Right cardiac atrium (tissue), 5 donors: ENCODE measurements at places on chromosomes 12 and 14. TPM values are rescaled to one million over a fixed set of nuclear protein-coding genes. Genes with fewer than 3 reads are reported as not detected.

GRCh38 chr12:68290126-68290525 is 36.7 kb upstream of the IL22 start:
- no peak for DNase-seq

GRCh38 chr14:87705439-87705896 is 287.5 kb downstream of the GALC start:
- peak; percentile 10 for DNase-seq

DNA sequence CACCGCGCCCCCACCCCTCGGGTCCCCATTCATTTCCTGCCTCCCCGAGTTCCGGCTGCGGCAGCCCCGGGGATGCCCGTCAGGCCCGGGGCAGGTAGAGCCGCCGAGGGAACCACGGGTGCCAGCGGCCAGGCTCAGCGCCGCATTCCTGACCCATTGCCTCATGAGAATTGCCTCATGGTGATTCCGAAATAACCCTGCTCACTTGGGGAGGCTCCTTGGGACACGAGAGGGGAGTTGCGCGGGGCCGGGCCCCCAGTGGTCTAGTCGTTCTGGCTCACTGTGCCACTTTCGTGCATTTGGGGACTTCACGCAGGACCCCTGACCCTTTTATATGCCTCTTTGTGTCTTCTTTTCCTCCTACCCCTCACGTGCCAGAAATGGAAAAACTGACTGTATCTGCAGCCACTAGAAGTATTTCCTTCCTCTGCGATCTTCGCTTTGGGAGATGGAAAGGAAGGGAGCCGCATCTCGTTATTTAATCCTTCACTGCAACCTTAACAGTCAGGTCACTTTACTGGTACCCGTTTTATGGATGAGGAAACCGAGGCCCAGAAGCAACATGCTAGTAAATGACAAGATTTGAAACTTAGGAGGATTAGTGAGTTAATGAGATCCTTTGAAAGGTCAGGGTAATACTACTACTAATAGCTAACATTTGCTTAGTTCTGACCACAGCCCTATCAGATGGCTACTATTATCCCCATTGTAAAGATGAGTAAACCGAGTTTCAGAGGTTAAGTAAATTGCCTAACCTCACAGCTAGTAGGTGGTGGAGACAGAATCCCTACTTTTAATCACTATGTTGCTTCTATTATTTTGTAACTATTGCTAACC is 768 bp downstream of the PTPN11 start:
- peak; percentile 81 for DNase-seq

DNA sequence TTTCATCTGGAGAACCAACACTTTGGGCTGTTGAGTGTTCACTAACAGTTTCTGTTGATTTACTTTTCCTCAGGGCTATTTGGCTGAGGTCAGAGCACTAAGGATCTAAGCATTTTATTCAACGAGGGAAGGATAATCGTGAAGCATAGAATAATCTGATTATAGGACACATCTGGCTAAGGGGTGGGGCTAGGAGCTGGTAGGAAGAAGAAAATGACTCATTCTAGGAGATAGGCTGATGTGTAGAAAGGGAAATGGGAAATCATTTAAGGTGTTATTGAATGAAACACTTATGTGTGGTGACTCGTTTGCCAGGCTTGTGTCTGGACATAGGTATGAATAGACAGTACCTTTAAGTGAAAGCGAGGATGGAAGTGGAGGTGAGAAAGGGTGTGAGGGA is 167.2 kb downstream of the ETNK1 start:
- no peak for DNase-seq

DNA sequence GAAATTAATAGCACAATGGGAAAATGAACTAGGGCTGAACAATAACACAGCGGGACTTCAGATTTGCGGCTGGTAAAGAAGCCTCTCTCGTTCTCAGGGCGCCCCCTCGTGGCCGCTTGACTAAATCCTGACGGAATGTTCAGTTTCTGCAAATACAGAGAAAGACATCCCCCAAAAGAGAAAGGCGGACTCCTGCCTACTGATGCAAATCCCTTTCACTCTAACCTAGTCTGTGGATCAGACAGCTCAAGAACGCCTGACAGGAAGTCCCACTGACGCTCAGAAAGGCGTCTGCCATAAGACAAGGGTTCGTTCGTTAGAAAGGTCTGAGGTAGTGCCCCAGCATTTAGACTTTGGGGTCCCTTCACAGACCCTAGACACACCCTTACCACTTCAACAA is 2.5 kb downstream of the NUAK1 start:
- DNase-seq, result peak; percentile 87

- DNase-seq, result no peak
Observed at GRCh38 chr12:11412731-11413130, 17.4 kb upstream of the PRB2 start.

GRCh38 chr12:52740584-52740983 is 36.6 kb downstream of the KRT76 start:
- no peak for DNase-seq

DNA sequence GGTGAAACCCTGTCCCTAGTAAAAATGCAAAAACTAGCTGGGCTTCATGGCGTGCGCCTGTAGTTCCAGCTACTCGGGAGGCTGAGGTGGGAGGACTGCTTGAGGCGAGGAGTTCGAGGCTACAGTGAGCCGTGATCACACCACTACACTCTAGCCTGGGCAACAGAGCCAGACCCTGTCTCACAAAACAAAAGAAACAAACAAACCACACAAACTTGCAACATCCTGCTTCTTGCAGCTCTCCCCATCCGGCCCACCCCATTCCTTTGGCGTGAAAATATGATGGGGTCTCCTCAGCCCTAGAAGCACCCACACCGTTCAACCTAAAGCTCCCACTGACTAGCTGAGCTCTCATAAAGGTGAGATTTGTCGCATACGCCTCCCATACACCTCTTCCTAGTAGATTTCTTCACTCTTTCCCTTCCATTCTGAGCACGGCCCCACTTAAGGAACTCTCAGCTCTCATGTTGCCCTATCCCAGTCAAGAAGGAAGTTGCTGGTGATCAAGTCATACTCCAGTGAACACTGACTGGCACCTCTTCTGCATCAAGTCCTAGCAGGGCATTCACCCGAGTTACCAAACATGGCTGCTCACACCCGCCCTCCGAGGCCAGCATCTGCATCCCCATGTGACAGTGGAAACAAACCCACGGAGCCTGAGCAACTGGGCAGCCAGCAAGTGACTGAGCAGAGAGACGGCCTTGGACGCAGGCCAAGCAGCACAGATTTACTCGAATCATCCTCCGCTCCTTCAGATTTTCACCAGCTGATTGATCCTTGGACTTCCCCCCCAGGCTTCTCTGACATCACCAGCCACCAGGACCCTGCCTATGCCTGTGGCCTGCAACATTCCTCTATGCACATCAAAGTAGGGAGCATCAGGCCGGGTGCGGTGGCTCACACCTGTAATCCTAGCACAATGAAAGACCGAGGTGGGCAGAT is 18.9 kb upstream of the CD27 start:
- peak; percentile 63 for DNase-seq

GRCh38 chr14:24081739-24082211 is 10.4 kb downstream of the CPNE6 start:
- no peak for DNase-seq

- DNase-seq, result no peak
Observed at GRCh38 chr14:95460647-95461478, 55.6 kb downstream of the SYNE3 start.

DNA sequence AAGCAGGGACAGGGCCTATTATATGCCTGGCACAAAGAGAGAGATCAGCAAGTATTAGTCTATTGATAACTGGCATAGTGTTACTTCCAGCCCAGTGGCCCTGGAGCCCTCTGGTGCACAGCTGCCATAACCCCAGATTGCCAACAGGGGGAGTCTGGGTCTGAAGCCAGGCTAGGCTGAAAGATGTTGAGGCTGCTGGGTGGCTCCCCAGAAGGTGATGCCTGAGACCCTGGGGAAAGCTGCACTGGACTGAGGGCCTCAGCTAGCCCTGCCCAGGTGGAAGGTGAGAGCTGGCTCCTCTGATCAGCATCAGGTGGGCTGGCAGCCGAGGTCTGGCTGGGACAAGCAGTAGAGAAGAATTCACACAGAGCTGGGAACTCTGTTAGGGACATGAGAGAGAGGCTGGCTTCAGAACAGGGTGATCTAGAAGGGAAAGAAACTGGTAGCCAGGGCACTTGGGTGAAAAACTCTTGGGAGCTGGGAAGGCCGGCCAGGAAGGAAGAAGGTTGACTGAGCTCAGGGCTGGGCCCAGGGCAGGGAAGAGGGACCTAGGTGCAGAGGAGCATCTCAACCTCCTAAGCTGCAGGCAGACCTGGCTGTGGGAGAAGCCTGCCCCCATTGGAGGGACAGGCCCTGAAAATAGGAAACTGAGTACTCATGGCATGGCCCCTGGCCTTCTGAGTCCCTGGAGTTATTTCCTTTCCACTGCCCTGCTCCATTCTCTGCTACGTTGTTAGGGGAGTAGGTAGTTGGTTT is 3.9 kb downstream of the GZMH start:
- no peak for DNase-seq

DNA sequence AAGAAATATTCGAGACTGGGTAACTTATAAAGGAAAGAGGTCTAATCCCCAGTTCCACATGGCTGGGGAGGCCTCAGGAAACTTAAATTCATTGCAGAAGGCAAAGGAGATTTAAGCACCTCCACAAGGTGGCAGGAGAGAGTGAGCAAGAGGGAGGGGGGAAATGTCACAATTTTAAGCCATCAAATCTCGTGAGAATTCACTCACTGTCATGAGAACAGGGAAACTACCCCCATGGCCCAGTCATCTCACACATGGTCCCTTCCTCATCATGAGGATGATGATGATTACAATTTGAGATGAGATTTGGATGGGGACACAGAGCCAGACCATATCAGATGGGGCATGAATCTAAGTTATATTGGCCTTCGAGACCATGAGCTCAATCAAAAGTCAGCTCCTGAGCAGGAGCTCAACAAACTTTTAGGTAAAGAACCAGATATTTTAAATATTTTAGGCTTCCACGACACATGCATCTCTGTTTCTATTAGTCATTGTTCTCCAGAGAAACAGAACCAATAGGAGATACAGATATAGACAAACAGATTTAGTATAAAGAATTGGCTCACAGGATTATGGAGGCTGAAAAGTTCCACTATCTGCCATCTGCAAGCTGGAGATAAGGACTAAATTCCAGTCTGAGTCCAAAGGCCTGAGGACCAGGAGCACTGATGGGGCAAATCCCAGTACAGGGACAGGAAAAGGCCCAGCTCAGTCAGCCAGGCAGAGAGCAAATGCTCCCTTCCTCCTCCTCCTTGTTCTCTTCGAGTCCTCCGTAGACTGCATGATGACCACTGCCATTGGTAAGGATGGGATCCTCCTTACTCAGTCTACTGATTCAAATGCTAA is 24.9 kb downstream of the DGLUCY start:
- no peak for DNase-seq

- no peak for DNase-seq
Observed at GRCh38 chr14:34364201-34364600, 97.8 kb downstream of the SPTSSA start.

DNA sequence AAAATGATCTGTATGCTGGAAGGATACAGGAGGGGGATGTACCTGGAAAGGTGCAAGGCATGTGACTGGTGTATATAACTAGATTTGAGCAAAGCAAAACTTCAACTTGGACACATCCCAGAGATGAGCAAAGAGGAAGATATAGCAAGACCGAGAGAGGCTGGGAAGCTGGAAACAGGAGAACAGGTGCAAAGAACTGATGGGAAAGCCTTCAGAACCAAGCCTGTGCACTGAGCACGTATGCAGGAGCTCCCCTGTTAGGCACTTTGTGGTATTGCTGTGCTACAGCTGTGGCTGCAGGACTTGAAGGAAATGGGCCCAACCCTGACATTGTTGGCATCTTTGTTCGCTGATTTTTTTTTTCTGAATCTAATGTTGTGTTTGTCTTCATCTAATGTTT is 120.7 kb upstream of the PWP1 start:
- DNase-seq, result no peak

DNA sequence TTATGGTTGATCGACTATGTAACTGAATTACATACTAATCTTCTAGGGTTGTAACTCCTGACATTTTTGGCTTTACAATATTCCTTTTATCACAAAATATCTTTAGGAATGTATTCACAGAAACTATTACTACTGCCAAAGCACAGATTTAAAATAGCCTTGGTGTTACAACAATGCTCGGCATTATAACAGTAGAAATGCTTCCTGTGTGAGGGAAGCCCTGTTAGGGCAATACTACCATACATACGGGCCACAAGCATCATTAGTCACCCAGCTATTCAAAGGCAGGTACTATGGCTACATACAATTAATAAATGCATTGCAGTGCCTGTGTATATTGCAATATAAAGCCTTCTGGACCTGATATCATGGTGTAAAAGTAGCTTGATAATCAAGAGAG is 517.8 kb downstream of the C12orf50 start:
- no peak for DNase-seq

- DNase-seq, result no peak
Observed at GRCh38 chr14:68741839-68742470, 50.9 kb downstream of the ZFP36L1 start.

DNA sequence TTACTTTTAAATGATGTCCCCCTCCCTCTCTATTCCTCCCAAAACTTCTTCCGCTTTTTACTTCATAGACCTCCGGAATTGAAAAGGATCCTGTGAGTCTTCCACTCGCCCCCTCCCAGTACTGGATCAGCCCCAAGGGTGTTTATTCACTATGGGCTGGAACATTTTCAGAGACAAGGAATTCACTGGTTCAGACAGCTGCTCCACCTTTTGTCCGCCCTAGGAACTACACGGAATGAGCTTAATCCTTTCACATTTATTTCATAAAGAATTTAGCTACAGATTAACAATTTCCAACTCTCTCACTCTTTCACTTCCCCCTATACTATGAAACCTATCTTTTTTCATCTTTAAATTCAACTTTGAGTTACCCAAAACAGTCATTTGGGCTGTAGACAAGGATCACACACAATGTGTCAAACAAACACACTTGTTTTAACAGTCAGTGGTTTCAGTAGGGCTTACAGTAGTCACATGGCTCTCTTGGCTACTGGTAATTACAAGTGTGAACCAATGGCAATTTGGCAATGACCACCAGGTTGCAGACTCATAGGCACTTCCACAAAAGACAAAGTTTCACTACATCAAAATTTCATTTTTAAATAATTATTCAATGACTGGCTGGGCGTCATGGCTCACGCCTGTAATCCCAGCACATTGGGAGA is 20.6 kb downstream of the CNIH1 start:
- no peak for DNase-seq

- peak; percentile 74 for DNase-seq
Observed at GRCh38 chr12:124008595-124008994, 35.6 kb downstream of the ZNF664 start.

GRCh38 chr12:114783089-114783618 is 99.2 kb upstream of the TBX3 start:
- no peak for DNase-seq

- no peak for DNase-seq
Observed at GRCh38 chr12:104569346-104570173, 112.8 kb downstream of the CHST11 start.

YARS2 gene
- 7.3 TPM for total RNA-seq

CLEC4E gene
- 0.95 TPM for total RNA-seq

TAMALIN gene
- 39.3 TPM for total RNA-seq

BCL7A gene
- 9.5 TPM for total RNA-seq

NTN4 gene
- total RNA-seq, result 111 TPM

ADCK1 gene
- total RNA-seq, result 9.6 TPM

FITM1 gene
- 133 TPM for total RNA-seq

ATL1 gene
- 2.2 TPM for total RNA-seq

ZNF891 gene
- total RNA-seq, result 1.3 TPM
